Skin of body (tissue), 3 donors: ENCODE measurements at places on chromosomes 5 and 9. TPM values are rescaled to one million over a fixed set of nuclear protein-coding genes. Genes with fewer than 3 reads are reported as not detected.
A peak's percentile ranks its signal among the peaks of the same experiment; 100 is the strongest.

Gene SCGB3A1
- total RNA-seq = not detected

Gene BAAT
- not detected for total RNA-seq

Gene PCDHGA4
- 2.9 TPM for total RNA-seq

Gene SAPCD2
- 5.8 TPM for total RNA-seq

Gene SARDH
- total RNA-seq = 2.6 TPM

Gene PCA3
- total RNA-seq = 0.20 TPM

Gene RALGPS1
- total RNA-seq = 11.9 TPM

Gene TNFSF15
- total RNA-seq = 0.59 TPM

- no peak for DNase-seq
These were observed 55.5 kb downstream of the CEP120 start for GRCh38 chr5:123367739-123368138.

- no peak for DNase-seq
These were observed 9.3 kb downstream of the SLC46A2 start for GRCh38 chr9:112881331-112881730.

DNA sequence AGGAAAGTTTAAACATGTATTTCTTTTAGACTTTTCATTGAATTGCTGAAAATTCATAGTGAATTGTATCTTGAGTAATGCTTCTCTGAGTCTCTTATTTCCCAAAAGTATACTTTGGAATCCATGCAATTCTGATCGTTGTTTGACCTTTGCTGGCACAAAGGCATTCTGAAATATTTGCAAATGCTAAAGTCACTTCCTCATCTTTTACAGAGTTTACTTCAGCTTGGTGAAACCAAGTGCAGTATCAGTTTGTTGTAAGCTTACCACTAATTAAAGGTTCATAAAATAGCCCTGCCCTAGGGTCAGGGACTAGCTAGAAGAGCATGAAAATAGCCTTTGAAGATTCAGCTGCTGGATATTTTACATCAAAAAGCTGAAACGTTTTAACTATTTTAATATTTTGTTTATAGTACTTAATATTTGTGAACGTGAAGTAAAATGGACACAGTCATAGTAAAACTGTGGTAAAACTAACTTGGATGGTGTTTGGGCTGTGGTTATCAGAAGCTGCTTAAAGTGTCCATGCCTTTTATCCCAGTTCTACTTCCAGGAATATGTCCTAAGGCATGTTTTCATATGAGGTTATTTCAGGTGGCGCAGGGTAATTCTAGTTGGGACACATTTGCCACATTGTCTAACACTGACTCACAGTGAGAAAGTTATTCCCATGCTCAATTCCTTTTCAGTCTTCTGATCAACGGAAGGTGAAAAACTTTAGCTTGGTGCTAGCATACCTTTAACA lies 45.3 kb downstream of the SLC22A5 start:
- DNase-seq = peak; percentile 22

DNA sequence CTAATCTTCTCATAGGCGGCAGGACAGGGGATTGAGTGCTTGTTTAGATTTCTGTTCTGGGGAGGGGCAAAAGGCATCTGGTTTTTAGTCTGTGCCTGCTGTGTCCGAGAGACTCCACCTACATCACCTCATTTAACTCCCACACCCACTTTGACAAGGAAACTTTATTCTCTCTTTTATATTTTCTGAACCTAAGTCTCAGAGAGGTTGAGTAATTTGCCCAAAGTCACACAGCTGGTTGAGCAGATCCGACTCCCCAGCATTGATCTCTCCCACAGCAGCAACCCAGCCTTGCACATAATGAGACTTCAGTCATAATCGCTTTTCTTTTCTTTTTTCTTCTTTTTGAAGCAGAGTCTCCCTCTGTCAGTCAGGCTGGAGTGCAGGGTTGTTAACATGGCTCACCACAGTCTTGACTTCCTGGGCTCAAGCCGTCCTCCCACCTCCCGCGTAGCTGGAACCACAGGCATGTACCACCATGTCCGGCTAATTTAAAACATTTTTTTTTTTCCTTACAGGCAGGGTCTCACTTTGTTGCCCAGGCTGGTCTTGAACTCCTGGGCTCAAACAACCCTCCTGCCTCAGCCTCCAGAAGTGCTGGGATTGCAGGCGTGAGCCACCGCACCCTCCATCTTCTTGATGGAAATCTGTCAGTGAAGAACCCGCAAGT lies 36.5 kb upstream of the ANKRD33B start:
- DNase-seq = no peak

DNA sequence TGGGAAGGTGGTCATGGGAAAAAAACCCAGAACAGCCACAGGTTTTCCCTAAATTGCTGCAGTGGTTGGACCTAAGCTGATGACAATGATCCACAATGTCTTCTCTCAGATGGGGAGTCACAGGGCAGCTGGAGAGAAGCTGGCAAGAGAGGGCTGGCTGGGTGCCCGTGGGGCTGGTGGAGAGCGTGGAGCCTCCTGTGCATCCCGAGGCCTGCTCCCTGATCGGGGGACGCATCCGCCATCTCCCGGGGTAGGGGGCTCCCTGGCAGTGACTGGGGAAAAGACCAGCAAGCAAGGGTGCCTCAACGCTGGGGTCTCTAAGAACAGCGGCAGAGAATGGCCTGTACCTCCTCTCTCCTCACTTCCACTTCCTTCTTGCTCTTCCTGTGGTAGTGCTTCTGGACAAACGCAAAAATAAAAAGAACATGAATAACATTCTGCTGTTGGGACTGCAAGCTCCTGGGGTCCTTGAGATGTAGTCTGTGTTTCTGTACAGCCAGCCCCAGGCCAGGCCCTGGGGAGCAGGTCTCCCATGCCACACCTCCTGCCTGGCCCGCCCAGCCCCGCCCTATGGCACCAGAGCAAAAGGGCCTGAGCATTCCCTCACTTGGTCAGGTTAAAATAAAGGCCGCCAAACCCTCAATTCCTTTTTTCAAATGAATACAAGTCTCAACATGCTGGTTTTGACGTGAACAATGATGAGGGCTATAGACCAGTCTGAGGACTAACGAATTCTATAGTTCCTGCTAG lies 7.0 kb upstream of the MRNIP start:
- no peak for DNase-seq

GRCh38 chr9:134291452-134291881 lies 34.8 kb upstream of the RXRA start:
- DNase-seq = no peak

- DNase-seq = no peak
These were observed 44.8 kb downstream of the PTPN3 start for GRCh38 chr9:109453210-109453842.

DNA sequence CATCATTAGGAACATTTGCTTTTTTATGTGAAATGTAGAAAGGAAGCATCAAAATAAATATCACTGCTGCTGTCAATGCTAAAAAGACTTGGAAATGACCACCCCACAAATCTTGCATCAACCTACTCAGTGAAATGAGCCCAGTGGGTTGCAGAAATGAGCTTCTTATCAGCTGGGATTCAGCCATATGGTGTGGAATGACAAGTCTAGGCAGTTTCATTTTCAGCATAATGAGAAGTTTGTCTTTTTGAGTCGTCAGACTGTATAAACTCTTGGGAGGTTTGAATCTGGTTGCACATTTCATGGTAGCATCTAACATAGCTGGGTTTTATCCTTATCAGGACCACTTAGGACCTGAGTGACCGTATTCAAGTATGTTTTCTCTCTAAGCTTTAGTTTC lies 251.1 kb upstream of the PPP1R2B start:
- no peak for DNase-seq

DNA sequence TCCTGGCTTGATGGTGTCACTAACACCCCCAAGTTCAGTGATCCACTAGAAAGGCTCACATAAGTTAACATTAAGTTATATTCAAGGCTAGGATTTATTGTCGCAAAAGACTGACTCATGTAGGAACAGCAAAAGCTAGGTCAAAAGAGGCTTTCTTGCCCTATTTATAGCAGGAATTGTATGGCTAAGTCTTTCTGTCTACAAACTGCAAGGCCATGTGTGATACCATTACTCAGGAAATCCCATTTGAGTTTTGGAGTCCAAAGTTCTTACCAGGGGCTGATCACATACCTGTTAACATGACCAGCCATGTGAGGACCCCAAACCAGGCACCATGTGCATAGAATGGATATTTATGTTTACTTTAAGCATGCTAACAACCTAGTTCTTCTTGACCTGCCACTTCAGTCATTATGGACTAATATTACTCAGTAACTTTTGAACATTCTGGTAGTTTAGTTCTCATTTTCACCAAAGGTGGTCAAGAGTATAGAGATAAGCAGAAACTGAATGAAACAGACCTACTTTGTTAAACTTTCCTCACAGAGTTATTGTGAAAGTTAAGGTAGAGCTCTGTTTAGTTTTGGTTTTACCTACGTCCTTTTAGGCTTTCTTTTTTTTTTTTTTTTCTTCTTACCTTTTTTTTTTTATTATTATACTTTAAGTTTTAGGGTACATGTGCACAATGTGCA lies 281.1 kb downstream of the FER start:
- DNase-seq = no peak

GRCh38 chr9:75046725-75047345 lies 18.7 kb upstream of the CARNMT1 start:
- DNase-seq = no peak

GRCh38 chr9:96449523-96449844 lies 485 bp upstream of the HABP4 start:
- DNase-seq = no peak

DNA sequence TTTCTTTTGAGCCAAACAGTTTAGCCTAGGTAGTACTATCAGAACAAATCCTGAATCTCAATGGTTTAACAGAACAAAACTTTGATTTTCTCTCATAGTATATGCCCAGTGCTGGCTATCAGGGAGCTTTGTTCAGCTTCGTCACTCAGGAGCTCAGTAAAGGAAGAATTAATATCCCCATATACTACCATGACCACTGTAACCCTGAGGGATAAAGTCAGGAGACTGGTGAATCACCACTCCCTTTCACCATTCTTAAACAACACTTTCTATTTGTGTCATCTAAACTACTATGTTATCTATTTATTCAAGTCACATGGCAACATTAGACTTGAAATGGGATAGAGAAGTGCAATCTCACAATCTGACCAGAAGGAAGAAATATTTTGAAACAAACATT lies 522.6 kb upstream of the COX7C start:
- DNase-seq = no peak

GRCh38 chr9:130300739-130301138 lies 35.2 kb downstream of the HMCN2 start:
- no peak for DNase-seq

DNA sequence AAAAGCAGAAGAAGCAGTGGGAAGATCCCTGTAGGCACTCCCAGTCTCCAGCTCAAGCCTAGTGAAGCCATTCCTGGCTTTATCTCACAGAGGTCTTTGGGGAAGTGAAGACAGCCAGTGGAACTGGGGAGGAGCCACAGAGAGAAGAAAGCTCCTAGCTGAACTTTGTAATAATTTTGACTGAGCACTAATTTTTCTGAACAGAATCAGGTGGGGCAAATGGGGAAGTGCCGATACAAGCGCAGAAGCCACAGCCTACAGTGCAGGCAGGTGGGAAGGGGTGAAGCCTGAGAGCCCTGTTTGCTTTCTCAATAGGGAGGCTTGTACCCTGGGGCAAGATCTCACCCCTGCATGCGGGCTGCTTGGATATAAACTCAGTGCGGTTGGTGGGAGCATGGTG lies 48.4 kb upstream of the SNAPC3 start:
- no peak for DNase-seq

- DNase-seq = no peak
These were observed 114.7 kb upstream of the CXCL14 start for GRCh38 chr5:135693371-135693955.

GRCh38 chr5:14660833-14661232 lies 3.7 kb upstream of the OTULIN start:
- no peak for DNase-seq

DNA sequence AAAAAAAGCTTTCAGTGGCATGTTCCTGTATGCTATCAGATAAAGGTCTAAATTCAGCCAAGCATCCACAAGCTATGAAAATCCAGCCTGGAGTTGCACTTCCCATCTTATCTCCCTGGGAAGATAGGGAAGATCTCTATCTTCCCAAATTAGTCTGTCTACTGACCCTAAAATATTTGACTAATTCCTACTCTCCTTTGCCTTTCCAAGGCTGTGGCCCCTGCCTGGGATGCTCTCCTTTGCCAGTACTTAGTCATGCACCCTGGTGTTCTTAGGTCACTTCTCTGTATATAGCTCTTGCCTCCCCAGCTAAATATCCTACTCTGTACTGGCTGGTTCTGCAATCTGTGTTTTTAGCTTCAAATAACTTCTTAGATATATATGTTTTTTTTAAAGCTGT lies 44.0 kb upstream of the PLPP1 start:
- no peak for DNase-seq

GRCh38 chr5:68067291-68067690 lies 148.3 kb upstream of the PIK3R1 start:
- no peak for DNase-seq

- no peak for DNase-seq
These were observed 6.6 kb downstream of the GOLGA1 start for GRCh38 chr9:124934290-124934689.

DNA sequence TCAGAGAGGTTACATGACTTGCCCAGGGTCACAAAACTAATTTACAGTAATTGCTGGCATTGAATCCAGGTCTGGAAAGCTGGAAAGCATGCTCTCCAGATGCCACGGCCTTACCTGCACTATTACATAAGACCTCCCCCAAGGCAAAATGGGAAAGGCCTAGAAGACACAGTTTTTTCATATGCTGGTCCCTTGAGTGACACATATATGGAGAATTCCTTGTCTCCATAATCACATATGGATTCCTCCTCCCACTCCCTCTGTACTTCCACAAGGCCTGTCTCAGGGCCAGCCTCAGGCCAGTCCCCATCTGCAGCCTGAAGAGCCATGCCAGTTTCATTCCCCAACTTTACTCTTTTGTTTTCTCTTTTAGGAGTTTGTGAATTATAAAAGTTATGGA lies 28.6 kb upstream of the MEIKIN start:
- DNase-seq = no peak

- no peak for DNase-seq
These were observed 264.1 kb downstream of the CD180 start for GRCh38 chr5:66932457-66932856.

GRCh38 chr5:14443671-14444093 lies 137.9 kb upstream of the OTULINL start:
- DNase-seq = peak; percentile 52

GRCh38 chr9:121204121-121204520 lies 2.5 kb upstream of the RAB14 start:
- no peak for DNase-seq

GRCh38 chr9:124941679-124942561 lies 1.0 kb upstream of the GOLGA1 start:
- DNase-seq = peak; percentile 3

DNA sequence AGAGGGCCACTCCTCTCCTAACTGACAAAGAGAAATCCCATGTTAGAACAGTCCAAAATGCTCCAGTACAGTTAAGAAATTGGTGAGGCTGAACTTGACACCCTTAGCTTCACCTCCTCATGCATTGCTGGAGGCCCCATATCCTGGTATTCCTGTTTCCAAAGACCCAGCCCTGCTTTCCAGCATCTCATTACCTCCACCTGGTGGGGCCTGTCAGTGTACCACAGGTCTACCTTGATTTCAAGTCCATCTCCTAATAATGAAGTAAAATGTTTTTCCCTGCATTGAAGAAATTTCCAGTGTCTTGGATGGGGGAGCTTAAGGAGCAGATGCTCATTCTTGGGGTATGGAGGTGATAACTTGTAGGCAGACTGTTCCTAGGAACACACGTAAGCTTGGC lies 70.6 kb upstream of the S1PR3 start:
- no peak for DNase-seq
